ENCODE measurements at places on chromosomes 7 and 10.

GRCh38 chr10:124621637-124622036, 122.5 kb downstream of the FAM53B start:
- DNase-seq, result no peak

- no peak for DNase-seq
Observed at GRCh38 chr10:110241407-110241806, 34.0 kb downstream of the MXI1 start.

GRCh38 chr7:99392659-99393354, 15.6 kb downstream of the PDAP1 start:
- DNase-seq, result no peak

DNA sequence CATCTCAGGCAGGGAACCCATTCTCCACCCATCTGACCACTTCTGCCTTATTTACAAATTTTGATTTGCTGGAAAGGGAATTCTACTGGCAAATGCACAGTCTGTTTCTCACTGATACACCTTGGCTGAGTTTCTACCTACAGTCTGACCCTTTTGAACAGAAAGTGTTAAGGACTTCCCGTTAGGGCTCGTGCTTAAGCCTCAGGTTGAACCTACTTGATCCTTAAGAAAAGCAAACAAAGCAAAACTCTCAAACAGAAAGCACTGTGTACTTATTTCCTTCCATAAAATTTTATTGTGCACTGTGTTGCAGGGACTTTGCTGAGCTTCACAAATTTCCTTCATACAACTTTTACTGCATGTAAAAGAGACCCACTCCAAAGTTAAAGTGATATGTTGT, 367.8 kb downstream of the NRG3 start:
- no peak for DNase-seq

GRCh38 chr7:127891144-127891543, 140.1 kb downstream of the LRRC4 start:
- no peak for DNase-seq
